ENCODE measurements at places on chromosomes 7 and 10. TPM values are rescaled to one million over a fixed set of nuclear protein-coding genes. Genes with fewer than 3 reads are reported as not detected.

Gene NUTM2D
- total RNA-seq: 1.2 TPM

Gene EMX2
- not detected for total RNA-seq

Gene HPS1
- total RNA-seq: 33.6 TPM

Gene GSDME
- 52.7 TPM for total RNA-seq

Gene TAS2R16
- total RNA-seq: not detected

Gene CH25H
- 0.39 TPM for total RNA-seq

Gene VSIR
- 32.7 TPM for total RNA-seq

Gene GIMAP7
- total RNA-seq: not detected

Gene LDB3
- 0.06 TPM for total RNA-seq

Gene LEP
- not detected for total RNA-seq

Gene MSMB
- 0.42 TPM for total RNA-seq

Gene LRRC4
- total RNA-seq: not detected

Gene TMEM176B
- total RNA-seq: 0.17 TPM

Gene GPR15LG
- not detected for total RNA-seq

Gene GPR158
- total RNA-seq: 0.05 TPM

Gene TLX1
- not detected for total RNA-seq

Gene ADCY1
- 2.5 TPM for total RNA-seq

Gene CDC14C
- not detected for total RNA-seq

Gene LIPN
- total RNA-seq: not detected

Gene ADAMTS14
- 0.16 TPM for total RNA-seq

Gene EXOSC1
- total RNA-seq: 54.8 TPM

Gene MCM10
- total RNA-seq: 22.3 TPM

Gene DLX5
- total RNA-seq: not detected

Gene RSPH10B
- 0.05 TPM for total RNA-seq

Gene CREM
- 33.6 TPM for total RNA-seq

Gene ACTA2
- 19.2 TPM for total RNA-seq

Gene GRID1
- 0.22 TPM for total RNA-seq

Gene PSMG3
- 70.7 TPM for total RNA-seq

Gene CTAGE4
- not detected for total RNA-seq

Gene XRCC2
- 4.8 TPM for total RNA-seq

Gene MORN4
- total RNA-seq: 6.5 TPM

Gene NUTM2E
- total RNA-seq: 0.47 TPM

Gene UNC5B
- 3.3 TPM for total RNA-seq

Gene ZNF107
- total RNA-seq: 2.2 TPM

Gene SNCG
- total RNA-seq: 12.3 TPM

Gene AMPH
- 0.12 TPM for total RNA-seq

Gene AGBL3
- 0.92 TPM for total RNA-seq

Gene HSPA12A
- total RNA-seq: 9.3 TPM

Gene LAMB4
- 0.14 TPM for total RNA-seq

Gene DPP6
- total RNA-seq: not detected

Gene ZNF425
- total RNA-seq: 1.4 TPM

Gene GNGT1
- total RNA-seq: not detected

Gene FOXP2
- total RNA-seq: not detected

Gene GIMAP6
- not detected for total RNA-seq

Gene DYDC1
- not detected for total RNA-seq

Gene SLC18A2
- 0.02 TPM for total RNA-seq

Gene SPDYE11
- total RNA-seq: not detected

Gene HDAC9
- total RNA-seq: 0.25 TPM

Gene ENTPD1
- not detected for total RNA-seq

Gene C7orf33
- total RNA-seq: not detected

Gene TRPV5
- not detected for total RNA-seq

Gene BRAF
- 6.6 TPM for total RNA-seq

Gene SUN3
- 0.09 TPM for total RNA-seq

Gene OR13A1
- 0.05 TPM for total RNA-seq

Gene NRF1
- 11.8 TPM for total RNA-seq

Measured in A549 treated with Hydrocortisone at 1 μM for 4 hours (cell line).